ENCODE measurements at places on chromosomes 4 and X.

DNA sequence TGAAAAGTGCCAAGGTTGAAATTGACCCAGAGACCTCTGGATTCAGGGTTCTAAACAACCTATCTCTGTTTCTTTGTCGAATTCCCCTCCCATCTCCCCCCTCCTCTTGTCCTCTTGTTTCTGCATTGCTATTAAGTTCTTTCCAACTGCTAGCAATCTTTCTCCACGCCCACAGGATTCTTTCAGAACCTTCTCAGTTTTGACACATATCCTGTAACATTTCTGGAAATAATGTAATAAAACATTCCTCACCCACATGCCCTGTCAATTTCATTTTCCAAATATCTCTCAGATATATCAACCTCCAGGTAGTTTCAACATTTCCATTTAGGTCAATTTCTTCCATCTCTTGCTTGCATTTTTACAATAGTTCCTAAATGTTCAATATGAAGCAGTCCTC lies 1105.9 kb downstream of the ARAP2 start:
- DNase-seq: no peak

DNA sequence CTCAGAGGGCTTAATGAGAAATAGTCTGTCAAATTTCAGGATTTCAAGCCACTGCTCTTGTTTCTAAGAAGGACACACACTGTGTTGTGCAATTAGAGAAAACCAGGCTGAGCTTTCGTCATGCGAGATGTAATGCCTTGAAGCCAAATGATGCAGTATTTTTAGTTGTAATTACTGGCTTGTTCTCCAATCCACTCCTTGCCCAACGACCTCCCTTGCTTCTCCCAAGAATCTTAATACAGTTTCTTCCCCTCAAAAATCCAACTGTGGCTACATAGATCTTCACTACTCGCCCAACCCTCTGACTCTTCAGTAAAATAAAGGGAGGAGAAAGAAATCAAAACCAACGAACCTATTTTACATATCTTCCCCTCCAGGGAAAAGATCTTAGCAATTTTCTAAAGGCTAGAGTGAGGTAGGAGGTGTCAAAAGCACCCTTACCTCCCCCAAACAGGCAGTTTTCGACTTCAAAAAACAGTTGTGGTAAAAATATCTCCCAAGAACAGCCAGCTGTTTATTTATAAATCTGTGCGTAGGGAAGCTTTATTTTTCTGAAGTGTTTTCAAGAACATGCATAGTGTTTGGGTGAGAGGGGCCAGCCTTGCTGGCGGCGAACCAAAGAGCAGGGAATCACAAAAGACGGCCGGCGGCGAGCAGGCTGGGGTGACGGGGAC lies 68.7 kb downstream of the MGST2 start:
- no peak for DNase-seq

GRCh38 chr4:78370631-78371372 lies 180.8 kb upstream of the ANXA3 start:
- peak; percentile 74 for DNase-seq

- no peak for DNase-seq
Observed at GRCh38 chrX:84475101-84475500, 27.2 kb downstream of the HDX start.

DNA sequence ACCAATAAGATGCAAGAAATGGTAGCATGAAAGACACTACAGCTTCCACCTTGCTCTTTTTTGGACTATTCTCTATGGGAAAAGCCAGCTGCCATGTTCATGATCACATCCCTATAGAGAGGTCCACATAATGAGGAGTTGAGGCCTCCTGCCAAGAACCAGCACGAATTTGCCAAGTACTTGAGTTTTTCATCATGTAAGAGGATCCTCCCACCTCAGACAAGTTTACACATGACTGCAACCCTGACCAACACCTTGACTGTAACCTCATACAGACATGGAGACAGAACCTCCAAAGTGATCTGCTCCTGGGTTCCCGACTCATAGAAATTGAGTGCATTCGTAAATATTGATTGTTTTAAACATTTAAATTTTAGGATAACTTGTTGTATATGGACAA lies 135.2 kb upstream of the TSPAN5 start:
- DNase-seq: no peak

- no peak for DNase-seq
Observed at GRCh38 chrX:130385520-130385919, at the start of gene GPR119. Gene GPR119, minus strand, starts transcription at chrX:130385674. Its CDS starts 227 bp downstream, at chrX:130385447.

DNA sequence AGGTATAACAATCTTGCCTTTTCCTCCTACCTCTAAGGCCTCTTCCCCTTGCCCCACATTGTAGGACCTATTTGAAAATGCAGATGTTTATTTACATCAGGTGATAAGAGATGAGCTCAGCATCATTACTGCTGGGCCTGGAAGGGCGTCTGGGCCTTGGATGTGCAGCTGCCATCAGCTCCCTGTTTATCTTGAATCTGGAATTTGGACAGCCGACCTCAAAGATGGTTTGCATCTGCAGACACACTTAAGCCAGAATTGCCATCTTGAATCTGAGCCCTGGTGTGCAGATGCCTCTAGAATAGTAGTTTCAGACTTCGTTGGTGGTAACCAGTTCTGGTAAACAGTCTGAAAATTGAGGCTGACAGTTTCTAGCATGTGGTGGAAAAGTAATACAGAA lies 59.0 kb downstream of the FAM193A start:
- DNase-seq: no peak

DNA sequence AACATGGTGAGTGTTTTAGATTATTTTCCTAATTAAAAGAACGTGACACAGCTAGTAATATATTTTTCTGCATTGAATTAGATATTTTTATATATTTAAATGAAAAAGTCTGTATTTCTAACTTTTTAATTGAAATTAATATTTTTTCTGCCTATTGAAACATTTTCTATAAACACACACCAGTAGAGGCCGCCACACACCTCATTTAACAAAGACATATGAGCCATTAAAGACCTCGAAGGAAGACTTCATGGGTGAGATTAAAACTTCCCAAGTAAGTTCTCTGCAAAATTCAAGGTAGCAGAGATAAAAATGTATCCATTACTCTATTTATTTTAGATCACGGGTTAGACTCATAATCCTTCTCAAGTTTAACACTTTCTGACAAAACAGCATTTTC lies 8.3 kb downstream of the SLITRK2 start:
- no peak for DNase-seq

GRCh38 chr4:83010111-83010521 lies 507 bp downstream of the LIN54 start:
- no peak for DNase-seq

GRCh38 chr4:150286656-150287055 lies 208.4 kb downstream of the DCLK2 start:
- no peak for DNase-seq

DNA sequence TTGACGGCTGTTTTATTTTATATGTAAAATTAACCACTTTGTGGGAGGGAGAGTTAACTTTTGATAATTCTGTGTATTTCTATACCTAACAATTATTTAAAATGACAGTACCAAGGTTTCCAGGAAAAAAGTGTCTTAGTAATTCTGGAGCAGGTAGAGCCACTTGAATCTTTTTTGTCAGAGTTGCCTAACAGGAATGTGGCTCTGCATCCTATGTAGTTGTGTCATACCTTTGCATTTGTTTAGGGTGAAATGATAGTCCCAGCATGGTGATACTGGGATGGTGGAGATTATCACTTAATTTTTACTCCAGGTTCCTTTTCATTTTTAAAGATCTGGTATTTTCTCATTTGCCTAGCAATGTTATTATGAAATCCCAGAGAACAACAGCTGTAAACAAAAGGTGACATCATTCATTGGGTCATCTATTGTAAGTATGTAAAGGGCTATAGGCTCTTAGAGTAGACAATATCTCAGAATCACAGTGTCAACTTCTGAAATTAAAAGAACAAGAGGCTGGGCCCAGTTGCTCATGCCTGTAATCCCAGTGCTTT lies 9.6 kb downstream of the SGMS2 start:
- DNase-seq: no peak

DNA sequence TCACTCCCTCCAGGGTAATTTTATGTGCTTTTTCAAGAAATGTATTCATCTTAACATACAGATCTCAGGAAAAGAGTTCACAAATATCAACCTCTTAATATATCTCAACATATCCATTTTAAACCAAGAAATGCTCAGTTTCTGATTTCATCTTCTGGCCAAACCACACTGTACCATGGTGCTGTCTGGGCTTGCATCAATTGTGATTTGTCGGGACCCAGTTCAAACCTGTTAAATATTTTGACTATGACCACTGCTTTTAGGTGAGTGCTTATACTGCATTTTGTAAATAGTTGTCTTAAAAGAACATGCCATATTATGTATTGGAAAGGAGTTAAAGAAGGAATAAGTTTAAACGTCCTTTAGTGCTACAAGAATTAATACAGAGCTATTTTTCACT lies 352.1 kb downstream of the SPOCK3 start:
- DNase-seq: no peak

DNA sequence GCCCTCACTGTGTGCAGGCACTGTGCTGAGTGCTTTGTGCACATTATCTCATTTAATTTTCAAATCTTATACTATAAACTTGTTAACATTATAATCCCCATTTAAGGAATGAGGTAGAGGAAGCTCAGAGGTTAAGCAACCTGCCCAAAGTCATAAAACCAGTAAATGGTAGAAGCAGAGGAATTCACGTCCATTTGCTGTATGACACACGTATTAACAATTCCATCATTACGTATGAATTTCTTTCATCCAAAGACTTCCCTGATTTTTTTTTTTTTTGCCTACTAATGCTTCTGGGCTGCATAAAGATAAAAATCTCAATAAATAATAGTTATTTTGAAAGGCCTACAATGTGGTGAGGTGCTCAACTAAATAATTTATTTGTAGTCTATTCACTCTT lies 64.5 kb upstream of the H2AZ1 start:
- DNase-seq: no peak

- no peak for DNase-seq
Observed at GRCh38 chr4:108398316-108398715, 222.1 kb upstream of the RPL34 start.

DNA sequence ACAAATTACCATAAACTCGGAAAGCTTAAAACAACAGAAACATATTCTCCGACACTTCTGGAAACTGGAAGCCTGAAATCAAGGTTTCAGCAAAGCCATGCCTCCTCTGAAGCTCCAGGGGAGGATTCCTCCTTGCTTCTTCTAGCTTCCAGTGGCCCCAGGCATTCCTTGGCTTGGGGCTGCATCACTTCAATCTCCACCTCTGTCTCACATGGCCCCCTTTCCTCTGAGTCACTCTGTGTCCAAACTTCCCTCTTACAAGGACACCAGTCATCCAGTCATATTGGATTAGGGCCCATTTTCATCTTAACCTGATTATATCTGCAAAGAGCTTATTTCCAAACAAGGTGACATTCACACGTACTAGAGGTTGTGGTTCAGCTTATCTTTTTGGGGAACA lies 17.3 kb downstream of the PARM1 start:
- no peak for DNase-seq

- DNase-seq: no peak
Observed at GRCh38 chr4:85979276-85979675, 380.6 kb downstream of the MAPK10 start.

DNA sequence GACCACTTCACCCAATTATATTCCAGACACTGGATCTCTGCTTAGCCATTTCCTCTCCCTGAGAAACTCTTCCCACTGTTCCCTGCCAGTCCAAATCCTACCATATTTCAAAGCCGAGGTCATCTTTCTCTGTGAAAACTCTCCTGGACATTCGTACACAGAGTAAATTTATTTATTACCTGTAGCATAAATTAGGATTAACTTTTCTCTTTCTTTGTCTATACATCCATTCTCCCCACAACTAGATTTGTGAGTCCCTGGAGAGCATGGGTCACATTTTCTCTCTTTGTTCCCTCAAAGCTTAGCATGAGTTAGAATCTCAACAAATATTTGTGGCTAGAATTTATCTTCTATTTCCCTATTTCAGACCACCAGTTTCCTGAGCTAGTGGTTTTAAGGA lies 27.8 kb upstream of the SMIM10 start:
- DNase-seq: no peak

DNA sequence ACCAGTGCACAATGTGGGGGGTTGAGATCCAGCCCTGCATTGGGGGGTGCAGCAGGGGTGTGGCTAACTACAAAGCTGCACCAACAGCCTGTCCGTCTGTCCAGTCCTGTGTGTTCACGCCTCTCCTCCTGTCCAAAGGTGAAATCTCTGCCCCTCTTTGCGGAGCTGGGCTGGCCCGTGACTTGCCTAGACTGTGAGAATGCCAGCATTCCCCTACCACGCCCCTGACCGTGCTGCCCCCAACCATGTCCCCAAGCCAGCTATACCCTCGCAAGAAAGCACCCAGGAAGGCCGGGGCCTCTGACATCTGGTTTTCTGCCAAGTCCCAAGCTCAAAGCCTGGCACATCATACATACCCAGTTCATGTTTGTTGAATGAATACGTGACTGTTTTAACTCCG lies 19.2 kb downstream of the ZFYVE28 start:
- DNase-seq: no peak

GRCh38 chr4:6201580-6202091 lies 1.3 kb upstream of the JAKMIP1 start:
- no peak for DNase-seq

DNA sequence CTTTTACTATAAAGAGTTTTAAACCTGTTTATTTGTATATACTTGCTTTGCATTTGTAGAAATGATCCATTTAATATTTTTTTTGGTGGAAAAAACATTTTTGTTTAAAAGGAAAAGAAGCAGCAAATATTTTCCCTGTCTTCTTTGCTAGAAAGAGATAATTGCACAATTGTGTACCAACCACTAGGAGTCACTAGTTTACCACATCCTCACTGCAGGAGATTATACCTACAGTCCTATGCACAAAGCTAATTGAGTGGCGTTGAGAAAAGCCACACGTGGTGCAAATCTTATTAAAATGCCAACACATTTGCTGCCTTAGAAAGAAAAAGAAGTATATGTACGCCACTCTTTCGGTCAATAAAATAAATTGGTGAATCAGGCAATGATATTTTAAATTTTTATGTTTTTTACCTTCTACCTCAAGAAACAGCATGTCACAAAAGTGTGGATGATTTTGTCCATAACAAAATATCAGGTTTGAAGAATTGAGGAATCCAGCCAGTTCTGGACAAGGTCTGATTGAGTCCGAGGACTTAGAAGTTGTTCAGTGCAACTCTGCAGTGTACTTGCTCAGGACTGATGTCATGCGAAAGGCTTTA lies 102.9 kb downstream of the GRXCR1 start:
- peak; percentile 18 for DNase-seq

- DNase-seq: no peak
Observed at GRCh38 chr4:161767116-161767515, 396.7 kb downstream of the FSTL5 start.

Measured in LNCaP clone FGC (cell line).